Stimulated activated CD8-positive, alpha-beta memory T cell treated with anti-CD3 and anti-CD28 coated beads, Interleukin-7, amount 100 ng/mL, for 1 hour (primary cell): ENCODE measurements at places on chromosomes 1 and 21.

- DNase-seq, result no peak
Measured at GRCh38 chr1:89149229-89149628, 23.3 kb upstream of the GBP2 start.

- no peak for DNase-seq
Measured at GRCh38 chr1:56712150-56712549, 67.0 kb downstream of the PRKAA2 start.

GRCh38 chr21:29904359-29905282, 35.2 kb downstream of the GRIK1 start:
- DNase-seq, result no peak

DNA sequence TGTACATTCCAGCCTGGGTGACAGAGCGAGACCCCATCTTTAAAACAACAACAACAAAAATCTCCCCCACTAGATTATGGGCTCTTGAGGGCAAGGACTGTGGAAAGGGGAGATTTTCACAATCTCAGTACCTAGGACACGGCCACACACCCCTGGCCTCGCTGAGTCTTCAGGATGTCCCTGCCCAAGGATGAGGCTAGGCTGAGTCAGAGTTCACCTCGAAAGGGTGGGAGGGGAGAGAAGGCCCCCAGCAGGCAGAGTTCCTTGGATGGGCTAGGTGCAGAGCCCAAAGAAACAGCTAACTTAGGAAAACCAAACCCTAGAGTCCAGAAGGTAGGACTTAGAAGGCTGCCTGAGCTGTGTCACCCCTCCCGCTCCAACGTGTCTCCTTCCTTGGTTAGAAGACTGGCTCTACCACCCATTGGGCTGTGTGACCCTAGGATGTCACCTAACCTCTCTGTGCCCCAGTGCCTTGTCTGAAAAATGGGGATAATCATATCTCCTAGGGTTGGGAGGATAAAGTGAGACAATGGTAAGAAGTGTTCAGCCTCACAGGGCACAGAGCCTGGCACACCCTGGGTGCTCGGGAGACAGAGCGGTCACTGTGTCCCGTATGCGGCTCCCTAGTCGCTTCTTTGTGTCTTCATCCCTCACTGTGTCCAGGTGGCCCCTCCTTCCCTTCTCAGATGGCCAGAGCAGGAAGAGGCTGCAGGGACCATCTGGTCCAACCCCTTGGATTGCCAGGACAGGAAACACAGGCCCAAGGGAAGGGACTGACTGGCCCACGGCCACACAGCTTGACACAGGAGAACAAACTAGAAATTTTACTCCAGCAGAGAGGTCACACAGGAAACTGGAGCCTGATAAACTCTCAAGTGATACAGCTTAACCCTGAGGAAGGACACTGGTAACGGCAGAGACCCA, 11.2 kb downstream of the TRIM62 start:
- DNase-seq, result no peak

- no peak for DNase-seq
Measured at GRCh38 chr1:10338047-10338446, 60.8 kb upstream of the PGD start.

DNA sequence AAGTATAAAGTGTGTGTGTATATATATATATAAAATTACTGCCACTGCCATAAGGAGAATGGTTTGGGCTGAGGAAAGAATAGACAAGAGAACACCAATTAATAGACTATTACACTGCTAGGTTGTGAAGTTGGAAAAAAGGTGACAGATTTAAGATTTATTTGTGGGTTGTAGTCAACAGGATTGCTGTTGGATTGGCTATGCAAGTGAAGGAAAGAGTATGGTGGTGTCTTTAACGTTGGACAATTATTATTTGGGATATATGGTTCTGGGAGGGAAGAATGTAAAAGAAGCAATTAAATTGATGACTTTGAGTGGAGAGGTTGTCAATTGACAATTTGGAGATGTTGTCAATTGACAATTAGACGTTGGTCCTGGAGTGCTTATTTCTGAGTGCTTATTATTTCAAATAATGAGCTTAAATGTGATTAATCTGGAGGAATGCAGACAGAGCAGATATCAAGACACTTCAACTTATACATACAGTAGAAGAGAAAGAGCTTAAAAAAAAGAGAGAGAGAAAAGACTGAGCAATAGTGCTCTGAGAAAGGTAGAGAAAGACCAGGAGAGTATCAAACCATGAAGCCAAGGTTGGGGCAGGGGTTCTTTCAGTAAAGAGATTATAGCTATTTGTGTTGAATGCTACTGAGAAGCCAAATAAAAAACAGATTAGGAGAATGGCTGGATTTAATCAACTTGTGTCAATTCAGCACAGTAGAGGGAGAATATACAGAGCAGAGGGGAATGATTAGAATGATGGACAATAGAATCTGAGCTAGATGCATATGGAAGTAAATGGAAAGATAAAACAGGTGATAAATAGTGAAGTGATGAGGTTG, 9.7 kb downstream of the PTGS2 start:
- DNase-seq, result no peak

- no peak for DNase-seq
Measured at GRCh38 chr1:116031302-116031835, 55.1 kb downstream of the SLC22A15 start.

DNA sequence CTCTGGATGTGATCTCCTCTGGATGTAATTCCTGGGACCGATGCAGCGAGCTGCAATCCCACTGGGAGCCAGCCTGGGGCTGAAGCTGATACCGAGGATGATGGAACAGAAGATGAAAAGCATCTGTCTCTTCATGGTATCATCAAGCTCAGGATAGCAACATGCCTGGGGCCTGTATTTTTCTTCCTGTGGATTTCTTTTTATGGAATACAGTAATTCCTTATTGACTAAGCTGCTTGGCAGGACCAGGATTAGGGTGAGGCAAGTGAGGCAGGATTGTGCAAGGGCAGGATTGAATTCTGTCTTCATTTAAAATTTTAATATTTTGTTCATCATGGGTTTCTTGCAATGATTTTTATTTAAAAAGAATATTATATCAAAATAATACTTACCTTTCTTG, 86.6 kb downstream of the SLC25A24 start:
- no peak for DNase-seq

DNA sequence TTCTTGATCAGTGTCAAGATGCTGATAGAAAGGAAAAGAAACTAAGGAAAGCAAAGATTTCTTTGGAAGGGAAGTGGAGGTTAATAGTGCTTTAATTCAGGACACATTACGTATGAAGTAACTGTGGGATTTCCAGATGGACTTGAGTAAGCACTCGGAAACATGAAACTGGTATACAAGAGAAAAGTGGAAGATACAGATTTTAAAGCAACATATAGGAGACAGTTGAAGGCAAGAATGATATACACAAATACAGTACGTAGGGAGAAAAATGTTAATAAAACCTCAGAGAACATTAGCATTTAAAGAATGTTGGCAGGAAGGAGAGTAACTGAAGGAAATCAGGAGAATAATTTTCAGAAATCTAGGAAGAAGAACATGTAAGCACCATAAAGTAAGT, 730.9 kb upstream of the ADGRL2 start:
- DNase-seq, result no peak

DNA sequence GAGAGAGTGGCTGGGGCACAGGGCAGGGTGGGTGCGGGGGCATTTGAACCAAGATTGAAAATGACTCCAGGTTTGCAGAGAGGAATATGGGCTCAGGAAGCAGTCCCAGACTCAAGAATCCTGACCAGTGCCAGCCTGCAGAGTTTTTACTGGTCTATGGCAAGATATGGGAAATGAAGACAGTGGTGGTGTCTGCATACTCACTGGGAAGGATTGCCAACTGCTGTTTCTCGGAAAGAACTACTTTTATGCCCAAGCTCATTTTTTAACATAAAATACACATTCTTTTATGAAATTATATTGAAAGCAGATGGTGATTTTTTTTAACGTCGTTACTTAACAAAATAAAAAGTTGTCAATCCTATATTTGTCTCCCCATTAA, 401.8 kb downstream of the CAMTA1 start:
- no peak for DNase-seq

GRCh38 chr21:31235671-31236450, 108.2 kb downstream of the TIAM1 start:
- no peak for DNase-seq

DNA sequence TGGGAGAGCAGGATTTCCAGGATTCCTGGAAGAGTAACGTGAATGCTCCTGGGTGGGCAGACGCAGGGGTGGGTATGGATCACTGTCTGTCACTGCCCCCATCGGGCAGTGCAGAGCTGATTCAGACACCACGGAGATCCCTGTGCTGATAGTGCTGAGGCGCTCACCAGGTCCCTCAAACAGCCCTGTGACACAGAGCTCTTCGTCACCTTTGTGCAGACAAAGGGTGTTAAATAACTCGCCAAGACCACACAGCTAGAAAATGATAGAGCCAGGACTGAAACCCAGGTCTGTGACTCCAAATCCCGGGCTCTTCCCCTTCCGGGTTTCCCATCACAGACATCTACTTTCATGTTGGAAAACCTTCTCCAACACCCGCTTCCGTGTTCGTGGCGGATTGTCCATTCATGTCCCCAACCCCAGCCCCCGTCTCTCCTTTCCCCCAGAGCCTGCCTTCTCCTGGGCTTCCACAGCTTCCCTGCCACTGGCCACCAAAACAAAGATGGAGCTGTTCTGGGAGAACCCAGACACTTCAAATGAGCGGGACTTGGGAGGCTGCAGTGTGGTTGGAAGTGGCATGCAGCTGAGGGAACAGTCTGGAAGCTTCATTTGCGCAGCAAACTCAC, 2.6 kb downstream of the EFHD2 start:
- DNase-seq, result no peak

DNA sequence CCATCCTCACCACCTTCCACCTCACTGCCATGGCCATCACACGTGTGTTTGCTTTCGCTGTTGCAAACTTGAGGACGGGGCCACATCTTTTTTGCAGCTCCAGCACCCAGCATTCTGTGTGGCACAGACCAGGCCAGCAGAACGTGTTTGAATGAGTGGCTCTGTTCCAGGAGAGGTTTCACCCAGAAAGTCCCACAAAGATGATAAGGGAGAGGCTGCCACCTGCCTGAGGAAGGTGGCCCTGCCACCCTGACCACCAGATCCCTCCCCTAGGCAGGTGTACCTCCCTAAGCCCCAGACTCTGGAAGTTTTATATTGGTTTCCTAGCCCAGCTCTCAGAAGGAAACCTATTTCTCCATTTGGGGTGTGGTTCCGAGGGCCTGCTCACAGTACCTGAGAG, 252.1 kb downstream of the KAZN start:
- DNase-seq, result no peak

DNA sequence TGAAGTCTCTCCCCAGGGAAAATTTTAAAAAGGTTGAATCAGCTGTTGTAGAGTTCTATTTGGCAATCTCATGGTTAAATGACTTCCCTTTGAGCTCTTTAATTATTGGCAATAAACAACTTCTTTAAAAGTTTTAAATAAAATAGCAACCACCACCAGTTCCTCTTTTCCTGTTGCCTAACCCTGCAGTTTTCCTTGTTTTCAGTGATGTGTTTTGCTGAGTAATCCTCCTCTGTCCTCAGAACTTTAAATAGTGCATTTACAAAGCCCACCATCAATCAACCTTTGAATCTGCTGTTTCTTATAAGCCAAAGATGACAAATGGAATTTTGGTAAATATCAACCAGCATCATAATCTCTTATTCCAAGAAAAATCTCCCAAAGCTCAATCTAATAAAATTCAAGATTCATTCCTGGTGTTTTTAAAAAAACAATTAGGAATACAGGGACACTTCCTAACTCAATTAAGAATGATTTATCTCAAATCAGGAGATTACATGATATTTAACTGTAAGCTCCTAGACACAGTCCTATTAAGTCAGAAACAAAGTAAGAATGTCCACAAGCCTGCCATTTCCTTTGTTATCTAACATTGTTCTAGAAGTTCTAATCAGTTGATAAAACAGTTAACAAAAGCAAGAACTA, 14.8 kb downstream of the AVPR1B start:
- no peak for DNase-seq

DNA sequence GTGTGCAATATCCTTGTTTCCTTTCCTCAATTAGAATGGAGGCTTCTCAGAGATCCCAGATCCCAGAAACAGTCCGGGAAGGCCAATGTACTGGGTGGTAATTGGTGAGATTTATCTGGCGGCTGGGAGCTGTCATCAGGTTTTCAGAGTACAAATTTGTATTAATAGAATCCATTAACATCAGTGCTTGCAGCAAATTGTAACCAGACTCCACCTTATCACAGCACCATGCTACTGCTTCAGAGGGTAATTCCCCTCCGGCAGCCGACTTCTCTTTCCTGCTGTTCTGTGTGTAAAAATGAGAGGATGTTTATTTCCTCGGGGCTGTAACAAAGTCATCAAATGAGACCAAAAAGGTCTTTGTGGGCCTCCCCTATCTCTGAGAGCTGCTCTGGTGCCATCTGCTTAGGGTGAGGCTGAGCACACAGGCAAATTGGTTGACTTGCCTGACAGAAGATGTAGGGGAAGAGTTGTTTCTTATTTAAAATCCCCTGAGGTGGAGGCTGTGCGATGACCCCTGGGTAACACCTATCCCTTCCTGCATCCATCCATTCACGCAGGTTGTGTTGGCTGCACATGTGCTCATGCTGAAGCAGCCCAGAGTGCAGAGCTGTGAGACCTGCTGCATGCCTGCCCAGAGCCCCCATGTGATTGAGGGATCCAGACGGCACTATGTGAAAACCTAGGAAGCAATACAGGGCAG, 19.2 kb downstream of the NFASC start:
- no peak for DNase-seq

DNA sequence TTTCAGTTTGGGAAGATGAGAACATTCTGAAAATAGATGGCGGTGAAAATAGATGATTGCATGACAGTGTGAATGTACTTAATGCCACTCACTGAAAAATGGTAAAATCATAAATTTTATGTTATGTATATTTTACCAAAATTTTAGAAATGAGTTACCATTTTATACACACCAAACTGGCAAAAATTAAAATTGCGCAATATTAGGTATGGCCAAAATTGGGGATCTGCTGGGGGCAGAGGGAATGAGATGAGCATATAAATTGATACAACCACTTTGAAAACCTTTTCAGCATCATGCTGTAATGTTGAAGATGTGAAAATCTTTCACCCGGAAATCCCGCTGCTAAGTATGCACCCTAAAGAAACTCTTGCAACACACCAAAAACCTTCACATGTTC, 10.8 kb upstream of the TMPRSS2 start:
- DNase-seq, result no peak

GRCh38 chr1:156483397-156483796, 17.2 kb downstream of the MEF2D start:
- no peak for DNase-seq

DNA sequence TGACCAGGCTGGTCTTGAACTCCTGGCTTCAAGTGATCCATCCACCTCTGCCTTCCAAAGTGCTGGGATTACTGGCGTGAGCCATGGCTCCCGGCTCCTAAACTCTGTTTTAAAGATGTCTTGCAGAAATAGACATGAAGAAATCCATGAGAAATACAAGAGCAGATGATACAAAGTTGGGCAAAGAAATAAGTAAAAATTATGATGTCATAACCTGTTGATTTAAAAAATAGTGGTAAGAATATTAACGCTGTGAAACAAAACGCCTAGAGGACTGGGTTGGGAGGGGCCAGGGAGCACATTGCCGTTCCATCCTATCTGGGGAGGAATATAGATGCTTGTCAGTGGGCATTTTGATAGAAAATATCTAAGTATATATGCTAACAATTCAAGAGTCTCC, 1.2 kb upstream of the ITGB2 start:
- DNase-seq, result no peak

GRCh38 chr1:37118790-37119189, 84.5 kb upstream of the GRIK3 start:
- no peak for DNase-seq

- DNase-seq, result no peak
Measured at GRCh38 chr1:186839041-186839400, 10.3 kb downstream of the PLA2G4A start.
